ENCODE measurements at places on chromosomes 3 and 15.

DNA sequence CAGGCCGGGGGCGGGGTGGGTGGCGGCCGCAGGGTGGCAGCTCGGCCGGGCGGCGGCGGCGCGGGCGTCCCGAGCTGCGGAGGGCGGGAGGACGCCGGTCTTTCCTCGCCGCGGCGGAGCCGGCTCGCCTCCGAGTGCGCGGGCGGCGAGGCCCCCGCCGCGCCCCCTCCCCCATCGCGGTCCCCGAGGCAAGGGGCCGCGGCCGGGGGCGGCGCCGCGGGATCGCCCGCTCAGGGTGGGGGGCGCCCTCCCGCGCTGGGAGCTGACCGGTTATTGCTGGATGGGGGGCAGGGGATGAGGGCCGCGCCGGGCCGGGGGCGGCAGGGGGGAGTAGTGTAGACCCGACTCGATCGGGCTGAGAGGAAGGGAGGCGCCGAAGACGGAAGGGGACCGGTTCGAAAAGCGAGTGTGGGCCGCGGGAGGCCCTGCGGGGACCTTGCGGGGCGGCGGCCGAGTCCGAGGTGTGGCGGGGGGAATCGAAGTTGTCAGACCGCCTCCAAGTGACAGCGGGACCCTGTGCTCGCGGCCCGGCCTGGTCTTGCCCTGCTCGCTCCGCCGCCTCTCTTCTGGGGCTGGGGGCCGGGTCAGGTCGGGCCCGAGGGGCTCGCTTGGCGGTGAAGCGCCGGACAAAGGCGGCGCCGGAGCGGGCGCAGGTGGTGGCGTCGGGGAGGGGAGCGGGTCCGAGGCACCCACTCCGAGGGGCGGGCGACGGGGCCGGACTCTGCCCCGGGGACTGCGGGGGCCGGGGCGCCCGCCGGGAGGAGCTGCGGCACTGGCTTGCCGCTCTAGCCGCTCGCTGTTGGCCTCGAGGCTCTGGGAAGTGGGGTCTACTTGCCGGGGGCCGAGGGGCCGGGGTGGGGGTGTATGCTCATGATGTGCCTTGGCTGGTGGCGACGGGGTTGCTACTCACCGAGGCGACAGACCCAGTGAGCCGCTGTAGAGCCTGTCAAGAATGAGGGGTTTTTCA, 1.1 kb downstream of the BAHD1 start:
- no peak for DNase-seq

GRCh38 chr15:101193120-101193644, 58.7 kb downstream of the CHSY1 start:
- DNase-seq: no peak

- no peak for DNase-seq
Observed at GRCh38 chr3:143236226-143236964, 116.8 kb downstream of the CHST2 start.

GRCh38 chr3:119643528-119643927, 16.9 kb downstream of the POPDC2 start:
- DNase-seq: no peak

DNA sequence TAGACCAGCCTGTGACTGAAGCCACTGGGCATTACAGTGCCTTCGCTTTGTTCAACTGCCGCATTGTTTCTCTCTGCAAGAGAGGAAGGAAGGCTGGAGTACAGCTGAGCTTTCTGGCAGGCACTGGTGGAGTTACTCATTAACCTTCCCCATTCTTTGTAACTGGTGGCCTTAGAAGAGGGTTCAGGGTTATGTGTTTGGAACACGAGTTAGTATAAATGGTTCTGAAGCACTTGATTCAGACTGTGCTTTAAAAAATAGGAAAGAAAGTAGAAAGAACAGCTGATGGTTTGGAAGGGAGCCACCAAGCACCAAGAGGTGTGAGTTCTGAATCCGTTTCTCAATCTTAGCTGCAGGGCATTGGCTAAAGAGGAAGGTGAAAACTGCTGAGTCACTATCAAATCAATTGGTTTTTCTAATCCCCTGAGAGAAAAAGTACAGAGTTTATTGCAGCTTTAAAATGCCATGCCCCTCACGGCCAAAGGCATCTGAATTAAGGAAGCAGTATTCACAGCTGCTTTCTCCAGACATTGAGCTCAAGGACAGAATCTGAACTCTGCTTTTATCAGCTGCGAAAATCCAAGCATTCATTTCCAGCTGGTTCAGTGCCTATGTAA, 3.6 kb downstream of the HGD start:
- no peak for DNase-seq

DNA sequence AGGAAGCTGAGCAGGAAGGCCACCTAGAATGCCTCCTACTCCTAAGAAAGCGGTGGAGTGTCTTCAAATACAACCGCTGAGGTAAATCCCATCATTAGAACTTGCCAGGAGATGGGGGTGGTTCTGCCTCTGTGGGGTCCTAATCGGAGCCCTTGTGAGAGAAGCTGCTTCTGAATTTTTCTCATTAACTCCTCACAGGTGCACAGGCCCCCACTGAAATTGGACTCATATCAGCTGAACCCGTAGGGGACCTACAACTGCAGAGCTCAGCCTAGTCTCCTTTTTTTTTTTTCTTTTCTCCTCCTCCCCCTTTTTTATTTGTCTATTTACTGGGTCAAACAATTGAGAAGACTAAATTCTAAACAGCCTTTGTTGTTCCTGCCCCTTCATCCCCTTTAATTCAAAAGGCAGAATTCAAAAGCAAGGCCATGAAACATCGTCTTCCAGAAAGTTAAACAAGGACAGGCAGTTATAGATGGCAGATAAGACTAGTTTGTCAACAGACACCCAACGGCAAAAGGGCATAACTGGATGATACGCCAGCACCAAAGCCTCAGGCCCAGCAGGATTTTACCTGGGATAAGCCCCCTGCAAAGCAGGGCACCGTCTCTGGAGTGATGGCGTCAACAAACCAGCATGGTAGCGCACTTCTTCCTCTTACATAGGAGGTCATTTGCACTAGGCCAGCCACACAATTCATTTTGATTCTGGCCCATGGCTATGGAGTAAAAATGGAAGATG, 213.7 kb upstream of the HES1 start:
- no peak for DNase-seq

DNA sequence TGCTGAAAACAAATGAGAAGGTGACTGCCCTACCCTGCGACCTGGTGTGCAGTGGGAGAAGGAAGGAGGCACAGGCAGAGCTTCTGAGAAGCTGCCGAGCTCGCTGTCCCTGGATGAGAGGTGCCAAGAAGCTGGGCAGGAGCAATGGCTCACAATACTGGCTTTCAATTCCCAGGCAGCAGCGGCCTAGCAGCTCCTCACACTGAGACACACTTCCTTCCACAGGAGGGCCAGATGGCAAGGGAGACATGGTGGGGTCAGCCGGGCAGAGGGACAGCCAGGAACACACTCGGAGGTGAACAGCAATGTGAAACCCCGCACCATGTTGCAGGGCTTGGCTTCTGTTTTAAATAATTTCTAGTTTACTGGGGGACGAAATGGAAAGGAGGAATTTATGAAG, 314.6 kb downstream of the EPHB1 start:
- no peak for DNase-seq

DNA sequence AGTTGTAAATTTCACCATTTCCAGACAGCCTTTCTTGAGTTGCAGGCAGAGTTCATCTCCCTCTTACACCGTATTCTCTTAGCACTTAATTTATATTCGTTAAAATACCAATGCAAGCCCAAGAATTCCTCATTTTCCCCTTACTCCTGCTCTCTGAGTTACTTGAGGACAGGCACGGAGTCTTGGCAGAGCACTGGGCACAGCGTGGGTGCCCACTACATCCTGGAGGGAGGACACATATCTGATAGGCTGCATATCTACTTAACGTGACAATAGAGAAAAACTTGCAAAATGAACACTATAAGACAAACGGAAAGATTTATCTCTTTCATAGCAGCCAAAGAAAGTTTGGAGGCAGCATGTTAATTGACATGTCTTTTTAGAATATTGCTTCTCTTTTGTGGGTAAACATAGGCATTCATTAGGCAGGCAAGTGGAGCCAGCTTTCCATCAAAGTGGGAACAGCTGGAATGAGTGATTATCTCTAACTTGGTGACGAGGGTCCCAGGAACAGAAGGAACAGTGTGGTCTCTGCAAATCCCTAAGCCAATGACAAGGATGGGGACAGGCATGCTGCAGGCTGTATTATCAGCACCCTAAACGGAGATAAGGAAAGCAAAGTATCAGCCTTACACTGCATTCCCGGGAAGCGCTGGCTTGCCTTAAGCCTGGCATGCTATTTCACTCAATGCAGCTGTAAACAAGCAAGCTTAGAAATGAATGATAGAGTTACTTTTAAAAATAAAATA, 116.5 kb downstream of the RTP4 start:
- no peak for DNase-seq

- DNase-seq: no peak
Observed at GRCh38 chr3:148330542-148330941, 367.2 kb upstream of the AGTR1 start.

- no peak for DNase-seq
Observed at GRCh38 chr3:59535791-59536221, 486.0 kb upstream of the CFAP20DC start.

All from CD4-positive, alpha-beta T cell treated with Interleukin-2 at 100 ng/mL for 4 hours (primary cell).